ENCODE measurements at places on chromosomes 6 and 20.
A peak's percentile ranks its signal among the peaks of the same experiment; 100 is the strongest.

DNA sequence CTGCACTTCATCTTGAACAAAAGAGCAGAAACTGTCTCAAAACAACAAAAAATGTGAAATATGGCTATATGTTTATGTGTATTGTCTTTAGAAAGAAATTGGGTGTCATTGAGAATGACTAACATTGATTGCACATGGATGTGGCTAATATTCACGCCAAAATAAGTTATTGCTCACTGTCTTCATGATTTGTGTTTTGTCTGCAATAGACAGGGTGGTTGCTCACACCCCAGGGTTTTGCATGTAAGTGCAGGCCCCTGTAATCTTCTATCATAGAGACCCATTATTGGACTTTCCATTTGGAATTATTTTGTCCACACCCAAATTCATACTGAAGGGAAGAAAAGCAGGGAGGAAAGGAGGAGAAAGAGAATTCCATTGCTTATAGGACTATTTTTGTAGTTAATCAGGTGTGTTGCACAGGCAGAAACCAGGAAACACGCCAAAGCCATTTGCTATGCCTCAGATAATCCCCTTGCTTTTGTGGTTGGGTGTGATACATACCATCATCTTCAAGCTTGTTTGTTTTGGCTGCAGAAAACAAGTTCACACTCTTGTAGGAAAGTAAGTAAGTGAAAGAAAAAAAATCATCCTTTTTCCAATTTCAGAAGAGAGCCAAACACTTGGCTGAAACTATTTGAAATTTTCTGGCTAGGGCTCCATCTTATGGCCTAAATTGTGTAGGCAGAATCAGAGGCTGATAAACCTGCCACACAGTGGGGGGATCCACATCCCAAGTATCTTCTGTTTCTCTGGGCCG, 214.1 kb downstream of the COL12A1 start:
- no peaks in the 10 kb centered on the region for H3K4me1 ChIP-seq
- H3K27me3 ChIP-seq = no peaks in the 10 kb centered on the region
- no peaks in the 10 kb centered on the region for H3K36me3 ChIP-seq
- DNase-seq = no peak

DNA sequence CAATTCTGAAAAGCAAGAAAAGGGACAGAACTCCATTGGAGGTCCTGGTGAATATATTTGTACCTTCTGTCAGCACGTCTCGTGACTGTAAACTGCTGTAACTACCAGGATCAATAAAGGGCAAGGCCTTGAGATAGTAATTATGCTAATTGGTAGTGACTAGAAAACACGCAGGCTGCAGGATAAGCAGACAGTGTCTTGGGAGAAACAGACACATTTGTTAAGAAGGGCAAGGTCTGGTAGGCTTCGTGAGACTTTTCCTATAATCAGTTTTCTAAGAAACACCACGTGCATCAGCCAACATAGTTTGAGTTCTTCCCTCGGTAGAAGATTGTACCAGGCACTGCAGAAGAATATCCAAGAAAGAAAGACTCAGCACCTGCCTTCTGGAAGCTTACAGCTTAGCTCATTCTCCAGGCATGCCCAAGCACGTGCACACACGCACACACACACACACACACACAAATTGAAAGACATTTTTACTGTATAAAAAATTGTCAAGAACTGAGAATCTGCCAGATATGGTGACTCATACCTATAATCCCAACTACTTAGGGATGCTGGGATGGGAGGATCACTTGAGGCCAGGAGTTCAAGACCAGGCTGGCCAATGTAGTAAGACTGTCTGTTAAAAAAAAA, 167.0 kb upstream of the SASH1 start:
- no peak overlapping the region for H3K4me3 ChIP-seq
- no peak overlapping the region for H3K27ac ChIP-seq
- no peak for DNase-seq
- no peaks in the 10 kb centered on the region for H3K36me3 ChIP-seq
- peaks cover 13% of the 10 kb centered on the region for H3K27me3 ChIP-seq

DNA sequence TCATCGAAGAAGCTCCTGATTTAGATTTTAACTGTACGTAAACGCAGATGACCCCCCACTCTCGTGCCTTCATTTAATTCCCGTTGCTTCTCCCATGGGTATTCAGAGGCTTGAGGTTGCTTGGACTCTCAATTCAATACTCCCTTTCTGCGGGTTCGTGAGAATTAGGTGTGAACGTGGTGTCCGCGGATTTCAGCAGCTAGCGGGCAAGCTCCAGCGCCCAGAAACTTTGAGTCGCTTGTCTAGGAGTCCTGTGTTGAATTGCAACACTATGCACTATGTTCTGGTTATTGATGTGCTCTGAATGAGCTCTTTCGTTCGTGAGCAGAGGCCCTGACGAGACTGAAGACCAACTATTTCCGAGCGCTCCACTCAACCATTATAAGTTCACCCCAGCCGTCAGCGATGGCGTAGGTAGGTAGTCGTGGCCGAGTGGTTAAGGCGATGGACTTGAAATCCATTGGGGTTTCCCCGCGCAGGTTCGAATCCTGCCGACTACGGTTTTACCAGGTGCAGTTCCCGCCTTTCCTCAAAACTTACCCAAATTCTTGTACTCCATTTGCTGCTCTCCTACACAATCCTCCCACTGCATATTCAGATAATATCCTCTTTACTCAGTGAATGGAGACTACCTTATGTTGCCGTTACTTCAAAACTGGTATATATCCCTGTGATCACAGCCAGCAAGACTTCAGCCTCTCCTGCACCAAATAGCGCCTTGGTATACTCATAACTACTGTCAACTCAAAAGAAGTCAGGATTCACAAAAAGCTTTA, 72.6 kb upstream of the ZNF184 start:
- H3K27ac ChIP-seq = peak overlapping the region; percentile 72
- peak; percentile 58 for DNase-seq
- H3K4me3 ChIP-seq = peak overlapping the region; percentile 85
- peaks cover 38% of the 10 kb centered on the region for H3K4me1 ChIP-seq
- H3K27me3 ChIP-seq = peaks cover 93% of the 10 kb centered on the region

- DNase-seq = no peak
- peaks cover 14% of the 10 kb centered on the region for H3K4me1 ChIP-seq
- H3K27ac ChIP-seq = no peak overlapping the region
- H3K27me3 ChIP-seq = peaks cover 8% of the 10 kb centered on the region
- H3K36me3 ChIP-seq = no peaks in the 10 kb centered on the region
Observed at GRCh38 chr6:134564705-134565104, 246.8 kb upstream of the SGK1 start.

GRCh38 chr6:17214106-17214505, 67.1 kb upstream of the RBM24 start:
- H3K27me3 ChIP-seq = no peaks in the 10 kb centered on the region
- DNase-seq = no peak
- no peaks in the 10 kb centered on the region for H3K4me1 ChIP-seq
- H3K4me3 ChIP-seq = no peak overlapping the region
- H3K36me3 ChIP-seq = no peaks in the 10 kb centered on the region
- no peak overlapping the region for H3K27ac ChIP-seq

GRCh38 chr20:32743237-32744112, at the start of gene COMMD7:
Gene COMMD7 (minus strand): TSS chr20:32743467. CDS start chr20:32743391, 76 bp downstream.
- DNase-seq = peak; percentile 84
- H3K36me3 ChIP-seq = peaks cover 10% of the 10 kb centered on the region
- peak within 1 kb of the TSS; percentile 97 for H3K27ac ChIP-seq
- no peaks in the 10 kb centered on the region for H3K27me3 ChIP-seq

- H3K27me3 ChIP-seq = peaks cover 57% of the 10 kb centered on the region
- no peak overlapping the region for H3K27ac ChIP-seq
- H3K4me1 ChIP-seq = peaks cover 5% of the 10 kb centered on the region
- no peak for DNase-seq
- H3K36me3 ChIP-seq = no peaks in the 10 kb centered on the region
- H3K4me3 ChIP-seq = no peak overlapping the region
Observed at GRCh38 chr6:125365230-125365629, 63.5 kb upstream of the HDDC2 start.
